ENCODE measurements at places on chromosomes 3 and 15.

- DNase-seq = no peak
Observed at GRCh38 chr15:59723687-59724346, 34.7 kb upstream of the BNIP2 start.

- DNase-seq = no peak
Observed at GRCh38 chr15:48631176-48631770, 14.2 kb downstream of the FBN1 start.

DNA sequence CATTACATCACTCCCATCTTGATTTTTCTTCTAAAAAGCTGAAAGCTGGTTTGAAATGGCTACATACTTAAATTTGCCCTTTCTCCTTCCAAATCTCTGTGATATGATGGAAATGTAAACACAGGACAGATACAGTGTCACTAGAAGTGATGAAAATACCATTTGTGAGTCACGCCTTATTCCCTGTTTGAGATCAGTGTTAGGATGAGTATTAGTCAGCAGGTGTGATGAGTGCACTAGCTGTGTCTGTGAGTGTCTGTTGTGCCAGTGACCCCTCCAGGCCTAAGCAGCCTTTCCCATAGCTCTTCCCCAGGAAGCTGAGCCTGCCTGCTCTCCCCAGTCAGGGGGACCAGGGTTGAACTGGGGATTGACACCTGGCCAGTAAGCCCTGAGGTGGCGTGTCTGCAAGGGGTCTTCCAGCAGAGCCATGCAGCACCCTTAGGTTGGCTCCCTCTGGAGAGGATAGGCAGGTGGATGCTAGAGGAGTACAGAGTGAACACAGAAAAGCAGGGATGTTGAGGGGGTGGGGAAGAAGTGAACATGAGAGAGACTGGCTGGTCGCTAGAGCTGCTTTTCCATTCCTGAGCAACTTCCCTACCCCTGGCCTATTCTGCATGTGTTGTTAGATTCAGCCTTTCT lies 92.0 kb downstream of the PDE8A start:
- DNase-seq = no peak

- no peak for DNase-seq
Observed at GRCh38 chr15:36831904-36832287, 252.5 kb downstream of the CDIN1 start.

GRCh38 chr3:23994244-23994569 lies 49.1 kb downstream of the NR1D2 start:
- DNase-seq = no peak

DNA sequence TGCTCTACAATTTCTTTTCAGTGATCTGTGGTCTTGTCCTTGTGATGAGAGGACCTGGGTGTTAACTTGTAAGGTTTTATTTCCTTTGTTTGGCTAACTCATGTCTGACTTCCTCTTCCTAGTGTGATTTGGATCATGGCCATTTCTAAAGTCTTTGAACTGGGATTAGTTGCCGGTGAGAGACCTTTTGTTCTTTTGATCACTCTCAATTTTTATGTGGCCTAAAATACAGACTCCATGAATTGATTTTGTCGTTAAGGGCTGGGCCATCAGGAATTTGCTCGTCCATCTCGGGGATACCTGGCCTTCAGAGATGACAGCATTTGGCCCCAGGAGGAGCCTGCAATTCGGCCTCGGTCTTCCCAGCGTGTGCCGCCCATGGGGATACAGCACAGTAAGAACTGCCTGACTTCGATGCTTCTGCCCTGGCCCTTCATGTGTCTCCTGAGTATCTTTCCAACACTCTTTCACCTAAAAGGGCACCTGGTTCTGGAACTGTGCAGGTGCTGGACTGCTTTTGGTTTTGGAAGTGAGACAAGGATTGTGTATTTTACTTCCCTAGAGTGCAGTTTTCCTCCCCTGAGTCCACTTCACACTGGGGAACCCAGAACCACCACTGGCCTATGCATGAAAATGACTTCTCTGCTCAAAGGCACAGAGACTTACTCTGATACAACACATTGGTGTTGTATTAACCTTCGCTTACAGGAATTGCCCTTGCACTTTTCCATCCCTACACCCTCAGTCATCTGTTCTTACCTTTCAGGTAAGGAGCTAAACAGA lies 13.1 kb upstream of the LRRC2 start:
- no peak for DNase-seq
